Epithelial cell of proximal tubule (primary cell): ENCODE measurements at places on chromosomes 1 and 21.

DNA sequence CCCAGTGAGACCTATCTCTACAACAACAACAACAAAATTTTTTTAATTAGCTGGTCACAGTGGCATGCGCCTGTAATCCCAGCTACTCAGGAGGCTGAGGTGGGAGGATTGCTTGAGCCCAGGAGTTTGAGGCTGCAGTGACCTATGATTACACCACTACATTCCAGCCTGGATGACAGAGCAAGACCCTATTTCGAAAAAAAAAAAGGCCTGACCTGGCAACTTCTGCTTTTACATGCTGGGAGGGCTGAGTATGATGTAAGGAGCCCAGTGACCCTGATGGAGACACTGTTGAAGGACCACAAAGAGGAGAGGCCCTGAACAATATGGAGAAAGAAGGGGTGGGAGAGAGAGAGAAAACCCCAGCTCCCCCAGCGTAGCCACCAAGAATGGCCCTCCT is 9.2 kb upstream of the VPS26C start:
- DNase-seq = no peak

DNA sequence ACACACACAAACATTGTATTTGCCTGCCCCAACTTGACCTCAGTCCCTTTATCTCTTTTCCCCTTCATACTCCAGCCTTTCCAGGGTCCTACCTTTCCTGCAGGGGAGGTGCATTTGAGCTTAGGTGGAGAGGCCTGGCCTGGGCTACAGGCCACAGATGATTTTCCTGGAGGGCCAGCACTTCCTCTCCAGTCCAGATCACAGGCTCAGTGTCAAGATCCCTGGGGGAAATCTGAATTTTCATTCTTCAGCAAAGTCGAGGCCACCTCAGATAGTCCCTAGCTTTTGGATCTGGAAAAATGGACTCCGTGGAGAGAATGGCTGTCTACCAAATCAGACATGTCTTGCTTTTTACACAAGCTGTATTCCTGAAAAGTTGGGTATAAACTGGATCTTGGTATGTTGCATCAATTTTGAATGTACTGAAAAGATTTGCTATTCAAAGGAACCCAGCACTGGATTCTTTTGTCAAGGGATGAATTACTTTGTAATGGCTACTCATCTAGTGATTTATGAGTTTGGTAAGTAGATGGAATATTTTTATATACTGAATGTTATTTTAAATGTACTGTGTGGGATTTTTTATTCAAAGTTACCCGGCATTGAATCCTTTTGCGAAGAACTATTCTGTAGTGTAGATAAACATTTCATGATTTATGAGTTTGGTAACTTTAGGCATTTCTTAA is 78.7 kb downstream of the DDR2 start:
- DNase-seq = no peak

- DNase-seq = no peak
Measured at GRCh38 chr1:65372557-65372956, 47.9 kb upstream of the LEPR start.

DNA sequence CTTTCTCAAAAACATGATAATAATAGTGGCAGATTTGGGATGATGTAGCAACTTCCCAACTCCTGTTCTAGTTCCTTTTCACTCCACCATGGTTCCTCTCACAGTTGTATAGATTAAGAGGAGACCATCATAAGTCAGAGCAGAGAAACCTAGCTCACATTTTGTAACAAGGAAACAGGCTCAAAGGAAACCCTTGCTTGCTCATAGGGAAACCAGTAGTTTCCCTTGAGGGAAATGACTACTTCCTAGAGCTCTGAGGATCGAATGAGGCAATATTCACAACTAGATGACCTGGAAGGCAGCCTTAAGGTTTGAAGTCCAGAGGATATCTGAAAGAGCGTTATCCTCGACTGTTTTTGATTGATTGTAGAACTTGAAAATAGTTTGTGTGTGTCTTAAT is 76.1 kb upstream of the C8B start:
- no peak for DNase-seq

- DNase-seq = no peak
Measured at GRCh38 chr1:71745326-71745725, 537.0 kb downstream of the NEGR1 start.

DNA sequence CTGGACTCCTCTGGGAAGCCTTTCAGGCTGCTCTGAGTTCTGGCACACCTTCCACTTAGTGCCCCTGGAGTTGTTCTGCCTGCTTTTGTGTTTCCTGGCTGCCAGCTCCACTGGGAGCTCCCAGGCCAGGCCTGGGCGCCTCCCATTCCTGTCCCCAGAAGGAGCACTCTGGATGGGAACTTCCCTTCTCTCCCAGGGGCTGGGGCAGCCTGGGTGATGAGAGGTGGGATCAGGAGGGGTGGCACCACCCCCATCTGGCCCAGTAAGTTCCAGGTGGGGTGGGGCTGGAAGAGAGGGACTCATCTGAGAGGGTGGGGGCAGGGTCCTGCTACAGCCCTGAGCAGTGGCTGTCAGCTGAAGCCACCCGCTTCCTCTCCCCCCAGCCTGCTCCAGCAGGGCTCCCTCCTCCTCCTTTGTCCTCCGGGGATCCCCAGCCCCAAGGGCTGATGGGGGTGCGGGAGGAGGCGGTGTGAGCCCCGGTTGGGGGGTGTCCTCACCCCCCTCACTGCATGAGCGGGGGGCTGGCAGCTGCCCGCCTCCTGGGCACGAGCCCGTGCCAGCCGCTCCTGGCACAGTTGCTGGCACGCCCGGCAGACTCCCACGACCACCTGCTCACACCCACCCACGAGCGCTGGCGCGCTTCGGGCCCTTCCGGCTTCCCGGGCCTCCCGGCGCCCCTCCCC is 4.7 kb downstream of the FOXO6 start:
- no peak for DNase-seq

DNA sequence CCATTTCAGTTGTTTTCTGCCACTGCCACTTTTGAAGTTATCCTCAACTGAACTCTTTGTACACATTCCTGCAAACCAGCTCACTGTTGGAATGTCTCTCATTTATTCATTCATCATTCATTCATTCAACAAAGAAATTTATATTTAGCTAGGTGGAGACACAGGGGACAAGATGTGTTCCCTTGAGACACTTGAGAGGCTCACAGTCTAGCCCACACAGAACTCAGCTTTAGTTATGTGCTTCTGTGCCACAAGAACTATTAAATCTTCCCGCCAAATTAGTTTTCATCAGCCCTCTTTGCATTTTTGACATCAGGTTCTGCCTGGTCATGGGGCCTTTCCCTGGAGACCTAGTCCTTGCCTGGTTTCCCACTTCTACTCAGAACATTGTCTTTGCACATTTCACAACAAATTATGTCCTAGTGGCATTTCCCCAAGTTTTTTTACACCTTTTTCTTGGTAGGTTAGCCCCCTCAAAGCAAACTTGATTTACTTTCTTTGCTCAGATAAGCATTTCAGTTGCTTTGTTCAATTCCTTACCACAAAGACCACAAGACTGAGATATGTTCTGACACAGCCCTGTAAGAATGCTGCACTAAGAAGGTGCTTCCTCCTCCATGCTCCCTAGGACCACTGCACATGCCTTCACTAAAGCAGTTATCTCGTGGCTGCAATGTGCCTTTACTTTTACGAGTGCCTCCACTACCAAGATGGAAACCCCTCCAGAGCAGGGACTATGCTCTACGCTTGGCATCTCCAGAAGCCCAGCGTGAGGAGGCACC is 31.0 kb downstream of the ILDR2 start:
- no peak for DNase-seq

DNA sequence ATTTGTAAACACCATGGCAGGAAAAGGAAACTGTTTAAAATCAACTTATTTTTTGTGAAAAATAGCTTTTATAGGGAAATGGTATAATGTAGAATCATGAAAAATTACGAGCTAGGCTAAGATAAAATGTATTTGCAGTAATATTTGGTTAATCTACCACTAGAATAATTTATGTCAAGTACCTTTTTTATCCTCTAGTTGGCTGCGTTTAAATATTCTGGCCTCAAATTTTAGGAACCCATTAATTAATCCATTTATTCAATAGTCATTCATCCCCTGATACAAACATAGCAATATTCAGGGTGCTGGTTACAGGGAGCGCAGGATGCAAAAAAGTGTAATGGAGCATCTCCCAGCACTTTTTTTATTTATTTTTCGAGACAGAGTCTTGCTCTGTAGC is 8.6 kb upstream of the IER5 start:
- no peak for DNase-seq

DNA sequence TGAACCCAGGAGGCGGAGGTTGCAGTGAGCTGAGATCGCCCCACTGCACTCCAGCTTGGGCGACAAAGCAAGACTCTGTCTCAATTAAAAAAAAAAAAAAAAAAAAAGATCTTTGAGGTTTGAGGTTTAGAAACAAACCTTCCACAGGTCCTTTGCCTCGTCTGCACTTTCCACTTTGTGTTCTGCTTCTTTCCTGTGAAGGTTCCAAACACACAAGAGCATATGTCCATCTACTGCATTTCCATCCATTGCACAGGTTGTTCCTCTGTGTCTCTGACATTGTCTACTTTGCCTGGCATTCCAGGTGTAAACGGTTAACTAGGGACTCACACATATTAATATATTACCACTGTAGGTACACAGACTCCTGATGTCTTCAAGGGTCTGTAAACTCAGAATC is 40.1 kb downstream of the DSTYK start:
- no peak for DNase-seq

DNA sequence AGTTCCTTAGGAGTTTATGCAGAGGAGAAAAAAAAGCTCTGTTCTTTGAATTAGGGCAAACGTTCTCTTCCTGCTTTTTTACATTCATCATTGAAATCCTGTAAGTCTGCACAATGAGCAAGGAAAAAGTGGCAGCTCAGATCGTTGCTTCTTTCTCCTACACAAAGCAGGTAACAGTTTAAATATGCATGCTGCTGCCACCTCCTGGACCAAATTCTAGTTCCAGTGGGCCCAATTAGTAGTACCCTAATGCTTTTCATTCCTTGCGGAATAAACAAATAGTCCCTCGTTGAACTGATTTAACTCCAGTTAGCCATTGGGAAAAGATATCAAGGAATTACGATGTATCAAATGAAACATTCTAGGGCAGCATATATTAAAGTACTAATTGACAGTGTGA is 20.1 kb downstream of the YTHDF2 start:
- no peak for DNase-seq

DNA sequence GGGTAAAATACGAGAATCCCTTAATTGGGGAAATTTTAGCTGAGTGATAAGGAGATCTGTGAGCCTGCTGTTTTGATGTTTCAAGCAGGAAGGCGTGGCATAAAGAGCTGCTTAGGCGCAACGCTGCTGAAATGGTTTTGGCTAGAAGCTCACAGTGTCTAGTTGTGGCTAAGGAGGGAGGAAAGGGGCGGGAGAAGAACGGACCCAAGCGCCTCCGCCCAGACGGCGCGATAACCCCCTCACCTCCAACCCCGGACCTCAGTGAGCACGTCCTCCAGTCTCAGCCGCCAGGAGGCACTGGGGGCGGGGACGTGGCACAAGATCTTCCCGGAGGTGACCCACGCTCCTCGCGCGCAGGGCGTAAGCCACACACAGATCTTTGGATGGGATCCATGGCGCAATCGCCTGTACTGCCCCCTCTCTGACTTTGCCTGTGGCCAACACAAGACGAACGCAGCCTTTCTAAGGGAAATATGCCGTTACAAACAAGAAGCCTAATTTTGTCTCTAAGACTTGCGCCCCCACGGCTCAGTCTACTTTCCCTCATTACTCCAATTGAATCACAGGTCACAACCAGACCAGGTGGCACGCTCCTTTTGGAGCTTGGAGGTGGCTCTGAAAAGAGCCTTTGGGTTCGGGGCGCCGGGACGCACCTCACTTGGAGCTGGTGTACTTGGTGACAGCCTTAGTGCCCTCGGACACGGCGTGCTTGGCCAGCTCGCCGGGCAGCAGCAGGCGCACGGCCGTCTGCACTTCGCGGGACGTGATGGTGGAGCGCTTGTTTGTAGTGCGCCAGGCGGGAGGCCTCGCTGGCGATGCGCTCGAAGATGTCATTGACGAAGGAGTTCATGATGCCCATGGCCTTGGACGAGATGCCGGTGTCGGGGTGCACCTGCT is 23.4 kb upstream of the RNF187 start:
- DNase-seq = no peak

DNA sequence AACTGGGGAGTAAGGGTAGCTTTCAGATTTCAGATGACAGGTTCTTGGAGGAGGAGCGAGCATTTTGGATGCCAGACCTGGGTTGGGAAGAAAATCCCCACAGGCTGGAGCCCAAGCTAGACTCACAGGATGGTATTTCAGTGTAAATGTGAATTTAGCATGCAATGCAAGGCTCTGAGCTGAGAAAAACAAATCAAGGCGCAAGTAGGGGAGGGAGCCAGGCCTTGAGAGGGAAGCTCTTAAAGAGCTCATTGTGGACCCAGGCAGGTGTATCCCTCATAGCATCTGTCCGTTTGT is 386.1 kb downstream of the MATN1 start:
- no peak for DNase-seq

- DNase-seq = no peak
Measured at GRCh38 chr1:241762713-241763339, 85.2 kb upstream of the EXO1 start.

- no peak for DNase-seq
Measured at GRCh38 chr21:26819740-26820324, 25.4 kb downstream of the ADAMTS1 start.
